ENCODE measurements at places on chromosomes 7 and 10.

DNA sequence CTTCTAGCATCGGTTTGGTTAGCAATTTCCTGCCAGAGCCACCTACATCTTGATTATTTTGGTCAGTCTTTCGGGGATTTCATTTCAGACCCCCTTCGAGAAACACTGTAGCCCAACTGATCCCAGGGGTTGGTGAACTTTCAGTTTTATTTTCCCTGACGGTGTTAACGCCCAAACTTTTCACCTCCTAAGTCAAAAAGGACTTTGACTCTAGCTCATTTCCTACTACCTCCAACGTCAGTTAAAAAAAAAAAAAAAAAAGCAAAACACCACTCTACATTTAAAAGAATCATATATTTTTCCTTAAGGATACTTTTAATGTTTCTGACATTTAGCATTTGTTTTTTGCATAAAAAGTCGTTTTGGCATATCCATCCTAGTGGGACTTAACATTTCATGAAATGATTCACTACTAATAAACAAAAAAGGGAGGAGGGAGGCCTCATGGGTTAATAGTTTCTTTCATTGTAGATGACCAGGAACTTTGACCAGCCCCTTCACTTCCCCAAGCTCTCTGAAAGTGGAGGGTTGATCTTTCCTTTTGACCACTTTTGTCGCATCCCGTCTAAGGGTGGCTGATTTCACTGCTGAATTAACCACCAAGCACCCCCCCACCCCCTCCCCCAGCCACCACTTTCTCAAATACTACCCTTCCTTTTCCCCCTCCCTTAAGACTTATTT, 764 bp upstream of the TCF7L2 start:
- peaks cover 22% of the 10 kb centered on the region for H3K4me1 ChIP-seq
- H3K27me3 ChIP-seq: peaks cover 75% of the 10 kb centered on the region
- H3K4me3 ChIP-seq: peak overlapping the region; percentile 82
- DNase-seq: no peak
- H3K27ac ChIP-seq: no peak overlapping the region
- no peaks in the 10 kb centered on the region for H3K36me3 ChIP-seq

DNA sequence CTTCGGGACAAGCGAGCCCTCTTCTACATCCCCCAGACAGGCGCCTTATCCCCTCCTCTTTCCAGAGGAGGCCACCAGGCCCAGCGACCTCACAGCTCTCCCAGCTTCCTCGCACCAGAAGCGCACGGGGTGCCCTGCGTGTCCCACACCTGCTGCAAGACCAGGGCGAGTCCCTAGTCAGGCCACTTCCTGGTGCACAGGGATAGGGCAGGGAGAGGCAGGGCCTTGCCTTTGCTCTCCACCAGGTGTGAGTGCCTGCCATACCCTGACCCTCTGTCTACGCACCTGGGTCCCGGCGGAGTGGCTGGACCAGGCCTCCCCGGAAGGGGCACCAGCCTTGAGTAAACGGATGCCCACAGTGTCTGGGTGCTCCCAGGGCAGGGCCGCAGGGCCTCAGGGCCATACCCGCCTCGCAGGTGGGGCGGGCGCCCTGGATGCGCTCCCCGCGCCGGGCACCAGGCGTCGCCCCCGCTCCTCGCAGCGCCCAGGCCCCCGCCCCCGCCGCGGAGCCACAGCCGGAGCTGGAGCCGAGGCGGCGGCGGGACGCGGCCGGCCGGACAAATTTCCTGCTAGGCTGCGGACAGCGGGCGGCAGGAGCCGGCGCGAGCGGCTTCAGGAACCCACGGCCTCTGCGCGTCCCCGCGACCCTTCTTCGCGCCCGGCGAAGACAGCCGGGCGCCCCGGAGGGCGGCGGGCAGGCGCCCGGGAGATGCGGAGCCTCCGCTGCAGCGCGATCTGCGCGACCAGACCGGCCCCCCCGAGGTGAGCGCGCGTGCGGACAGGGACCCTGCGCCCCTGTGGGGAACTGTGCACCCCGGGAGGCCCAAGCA, at the start of gene PTPRE:
PTPRE (plus strand) TSS at position 556 of the 830 bp plus-strand sequence. CDS start 133,779 bp downstream, outside the sequence.
- H3K4me3 ChIP-seq: peak within 1 kb of the TSS; percentile 39
- no peaks in the 10 kb centered on the region for H3K36me3 ChIP-seq
- DNase-seq: peak; percentile 90
- H3K4me1 ChIP-seq: peaks cover 1% of the 10 kb centered on the region

DNA sequence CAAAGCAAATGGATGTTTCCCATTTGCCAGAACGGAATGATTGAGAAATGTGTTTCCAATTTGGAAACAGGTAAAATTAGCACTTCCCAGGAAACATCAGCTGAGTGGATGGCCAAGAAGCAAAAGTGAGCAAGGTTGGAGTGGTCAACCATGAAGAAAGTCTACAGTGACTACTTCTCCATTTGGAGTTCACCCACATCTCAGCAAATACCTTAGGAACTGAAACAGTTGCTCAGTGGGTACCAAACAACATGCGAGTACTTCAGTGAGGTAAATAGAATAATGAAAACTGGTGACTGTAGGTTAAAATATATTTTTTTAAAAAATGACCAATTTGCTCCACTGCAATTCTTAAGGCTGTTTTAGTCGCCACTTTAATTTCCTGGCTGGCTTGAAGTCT, 57.7 kb downstream of the SLC16A9 start:
- H3K36me3 ChIP-seq: no peaks in the 10 kb centered on the region
- no peak overlapping the region for H3K4me3 ChIP-seq
- peaks cover 6% of the 10 kb centered on the region for H3K27me3 ChIP-seq
- no peak overlapping the region for H3K27ac ChIP-seq
- DNase-seq: no peak

DNA sequence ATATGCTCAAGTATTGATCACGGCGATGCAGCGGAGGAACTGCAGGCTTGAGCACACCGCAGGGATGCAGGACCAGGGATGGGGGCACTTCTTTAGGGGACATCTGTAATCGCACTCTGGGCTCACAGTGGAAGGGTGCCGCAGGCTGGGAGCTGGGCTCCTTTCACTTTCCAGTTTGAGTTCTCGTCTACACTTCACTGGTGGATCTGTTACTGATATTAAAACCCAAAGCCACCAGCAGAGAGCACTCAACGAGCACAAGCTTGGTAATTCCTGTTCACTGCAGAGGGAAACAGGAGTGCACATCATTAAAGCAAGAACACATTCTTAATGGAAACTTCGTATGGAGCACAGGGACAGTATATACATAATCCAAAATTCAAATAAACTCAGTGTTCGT, 91.3 kb downstream of the PARD3 start:
- no peak overlapping the region for H3K4me3 ChIP-seq
- no peaks in the 10 kb centered on the region for H3K36me3 ChIP-seq
- DNase-seq: no peak

GRCh38 chr7:111642373-111642772, 80.1 kb upstream of the IMMP2L start:
- peaks cover 9% of the 10 kb centered on the region for H3K27me3 ChIP-seq
- H3K36me3 ChIP-seq: no peaks in the 10 kb centered on the region
- no peaks in the 10 kb centered on the region for H3K4me1 ChIP-seq
- H3K4me3 ChIP-seq: no peak overlapping the region

GRCh38 chr7:571718-572415, 52.2 kb upstream of the PDGFA start:
- H3K4me3 ChIP-seq: no peak overlapping the region
- no peak for DNase-seq
- no peaks in the 10 kb centered on the region for H3K27me3 ChIP-seq
- peaks cover 4% of the 10 kb centered on the region for H3K4me1 ChIP-seq

DNA sequence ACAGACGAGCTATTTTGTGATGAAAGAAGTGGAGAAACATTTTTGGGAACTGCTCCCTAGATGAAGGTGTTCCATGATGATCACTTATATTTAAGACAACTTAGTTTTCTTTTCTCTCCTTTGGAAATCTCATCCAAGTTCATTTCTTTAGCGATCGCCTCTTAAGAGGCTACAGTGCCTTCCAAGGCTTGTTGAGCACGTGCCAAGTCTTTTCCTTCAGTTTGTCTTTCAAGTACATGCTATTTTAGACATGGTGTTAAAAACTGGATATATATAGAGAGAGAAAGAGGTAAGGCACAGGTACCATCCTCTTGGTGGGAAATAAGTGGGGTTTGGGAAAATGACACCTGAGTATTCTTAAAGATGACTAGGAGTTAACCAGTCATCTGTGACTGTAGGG, 2.7 kb downstream of the ADK start:
- DNase-seq: no peak
- no peaks in the 10 kb centered on the region for H3K27me3 ChIP-seq
- H3K27ac ChIP-seq: no peak overlapping the region
- no peak overlapping the region for H3K4me3 ChIP-seq
- peaks cover 29% of the 10 kb centered on the region for H3K4me1 ChIP-seq

- H3K4me3 ChIP-seq: peak overlapping the region; percentile 66
- H3K36me3 ChIP-seq: no peaks in the 10 kb centered on the region
- H3K27me3 ChIP-seq: peaks cover 70% of the 10 kb centered on the region
- no peak for DNase-seq
Observed at GRCh38 chr10:125158601-125159485, 1.5 kb downstream of the CTBP2 start.

DNA sequence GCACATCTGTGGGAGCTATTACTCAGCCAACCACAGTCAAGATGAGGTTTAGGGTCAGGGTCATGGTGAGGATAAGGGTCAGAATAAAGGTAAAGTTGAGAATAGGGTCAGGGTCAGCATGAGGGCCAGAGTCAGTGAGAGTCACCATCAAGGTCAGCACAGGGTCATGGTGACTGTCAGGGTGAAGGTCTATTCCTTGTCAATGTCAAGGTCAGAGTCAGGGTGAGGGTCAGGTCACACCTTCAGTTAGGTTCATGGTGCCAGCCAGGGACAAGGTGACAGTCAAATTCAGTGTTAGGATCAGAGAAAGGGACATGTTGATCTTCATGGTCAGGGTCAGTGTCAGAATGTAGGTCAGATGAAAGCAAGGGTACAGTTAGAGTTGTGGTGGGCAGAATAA, 14.1 kb downstream of the MRPS24 start:
- no peaks in the 10 kb centered on the region for H3K36me3 ChIP-seq
- no peaks in the 10 kb centered on the region for H3K27me3 ChIP-seq
- H3K27ac ChIP-seq: no peak overlapping the region
- H3K4me3 ChIP-seq: no peak overlapping the region

GRCh38 chr7:1669954-1670893, at the start of gene ELFN1:
Gene ELFN1, plus strand, starts transcription at chr7:1670277. Its CDS starts 74,320 bp downstream, at chr7:1744597.
- H3K36me3 ChIP-seq: no peaks in the 10 kb centered on the region
- H3K4me3 ChIP-seq: no peak within 1 kb of the TSS
- peaks cover 47% of the 10 kb centered on the region for H3K27me3 ChIP-seq
- peak; percentile 35 for DNase-seq

- H3K4me1 ChIP-seq: peaks cover 14% of the 10 kb centered on the region
- no peak overlapping the region for H3K4me3 ChIP-seq
- H3K27me3 ChIP-seq: no peaks in the 10 kb centered on the region
- no peaks in the 10 kb centered on the region for H3K36me3 ChIP-seq
Observed at GRCh38 chr7:80185571-80185970, 50.9 kb downstream of the GNAI1 start.

- no peak overlapping the region for H3K27ac ChIP-seq
- H3K4me3 ChIP-seq: no peak overlapping the region
- H3K36me3 ChIP-seq: no peaks in the 10 kb centered on the region
- DNase-seq: no peak
- no peaks in the 10 kb centered on the region for H3K4me1 ChIP-seq
- peaks cover 12% of the 10 kb centered on the region for H3K27me3 ChIP-seq
Observed at GRCh38 chr7:24477398-24478136, 95.7 kb upstream of the PALS2 start.

DNA sequence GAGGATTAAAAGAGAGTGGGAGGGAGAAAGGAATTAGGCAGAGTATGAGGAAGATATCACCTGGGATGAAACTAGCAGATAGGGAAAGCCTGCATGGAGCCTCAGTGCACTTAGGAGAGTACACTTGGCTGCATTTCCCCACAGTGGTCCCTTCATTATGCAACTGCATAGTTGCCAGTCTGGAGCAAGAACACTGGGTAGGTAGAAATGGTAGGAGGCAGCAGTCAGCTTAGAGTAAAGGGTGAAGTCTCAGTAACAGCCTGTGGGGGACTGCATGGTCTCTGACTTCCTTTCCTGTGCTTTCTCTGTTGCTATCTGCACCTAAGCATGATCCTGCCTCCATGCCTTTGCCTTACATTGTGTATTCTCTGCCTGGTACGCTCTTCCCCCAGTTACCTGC, 14.0 kb upstream of the PCGF5 start:
- no peak for DNase-seq
- H3K27ac ChIP-seq: peak overlapping the region; percentile 77
- peaks cover 17% of the 10 kb centered on the region for H3K36me3 ChIP-seq
- peak overlapping the region; percentile 26 for H3K4me3 ChIP-seq

DNA sequence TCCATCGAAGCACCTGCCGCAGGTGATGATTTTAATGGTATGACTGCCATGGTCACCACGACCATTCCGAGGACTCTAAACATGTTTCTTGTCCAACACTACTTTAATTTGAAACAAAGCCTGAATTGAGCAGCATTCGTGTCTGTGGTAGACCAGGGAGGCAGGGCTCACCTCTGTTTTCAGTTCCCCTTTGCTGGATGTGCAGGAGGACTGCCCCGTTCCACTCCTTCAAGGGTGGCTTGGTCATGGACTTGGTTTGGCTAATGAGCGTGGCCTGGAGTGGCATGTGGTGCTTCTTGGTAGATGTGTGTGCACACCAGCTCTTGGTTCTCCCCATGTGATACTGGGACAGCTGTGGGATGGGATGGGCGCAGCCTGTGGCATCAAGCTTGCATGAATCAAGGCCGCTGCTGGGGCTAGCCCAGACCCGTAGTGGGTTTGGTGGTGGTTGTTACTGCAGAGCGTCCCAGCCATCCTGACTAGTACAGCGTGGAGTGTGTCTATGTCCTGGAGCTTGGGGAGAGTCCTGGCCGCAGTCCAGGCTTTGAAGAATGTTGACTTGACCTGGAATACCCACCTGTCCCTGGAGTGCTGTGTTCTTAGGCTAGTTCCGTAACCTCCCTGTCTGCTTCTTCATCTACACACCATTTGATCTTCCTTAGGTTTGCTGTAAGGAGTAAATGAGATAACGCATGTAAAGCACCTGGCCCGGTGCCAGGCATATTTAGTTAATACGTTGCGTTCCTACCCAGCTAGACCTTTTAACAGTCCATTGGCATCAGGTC, 34.8 kb downstream of the MGMT start:
- H3K36me3 ChIP-seq: peaks cover 80% of the 10 kb centered on the region
- DNase-seq: no peak
- no peak overlapping the region for H3K27ac ChIP-seq
- peaks cover 13% of the 10 kb centered on the region for H3K4me1 ChIP-seq
- no peaks in the 10 kb centered on the region for H3K27me3 ChIP-seq

DNA sequence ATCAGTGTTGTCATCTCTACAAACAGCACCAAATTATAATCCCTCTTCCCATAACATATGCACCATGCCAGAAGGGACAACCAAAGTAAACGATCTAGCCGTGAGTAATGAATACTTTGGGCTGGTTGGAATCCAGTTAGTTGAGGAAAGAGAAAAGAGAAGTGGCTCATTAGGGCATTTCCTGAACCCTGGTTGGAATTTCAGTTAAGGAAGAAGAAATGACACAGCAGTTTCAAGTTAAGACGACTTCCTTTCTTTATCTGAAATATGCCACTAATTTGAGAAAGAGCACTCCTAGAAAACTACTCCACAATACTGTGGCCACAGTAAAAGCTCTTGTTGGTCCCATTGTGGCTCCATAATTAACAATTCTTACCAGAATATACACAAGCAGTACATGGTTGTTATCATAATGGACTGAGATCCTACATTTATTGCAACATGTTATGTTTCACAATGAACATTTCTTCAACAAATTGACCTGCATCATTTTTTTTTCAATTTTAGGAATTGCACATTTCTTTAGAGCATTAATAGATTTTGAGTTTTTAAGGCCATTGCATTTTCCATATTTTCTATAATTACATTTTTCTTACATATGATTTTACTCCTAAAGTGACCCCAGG, at the start of gene TFEC:
TFEC (minus strand) TSS at position 113 of the 626 bp plus-strand sequence. CDS start 46,322 bp downstream, outside the sequence.
- peaks cover 6% of the 10 kb centered on the region for H3K27me3 ChIP-seq
- no peak within 1 kb of the TSS for H3K4me3 ChIP-seq
- DNase-seq: no peak
- no peaks in the 10 kb centered on the region for H3K4me1 ChIP-seq

Measured in activated T-cell treated with anti-CD3 and anti-CD28 coated beads, Interleukin-2, amount 50 U/mL, for 24 hours (primary cell).